ENCODE measurements at places on chromosomes 2 and 18.

GRCh38 chr2:158912112-158912511, 56.3 kb upstream of the TANC1 start:
- DNase-seq, result no peak

GRCh38 chr2:225773148-225773547, 373.6 kb downstream of the NYAP2 start:
- no peak for DNase-seq

- DNase-seq, result no peak
Observed at GRCh38 chr2:95074663-95075439, 46.8 kb downstream of the MRPS5 start.

DNA sequence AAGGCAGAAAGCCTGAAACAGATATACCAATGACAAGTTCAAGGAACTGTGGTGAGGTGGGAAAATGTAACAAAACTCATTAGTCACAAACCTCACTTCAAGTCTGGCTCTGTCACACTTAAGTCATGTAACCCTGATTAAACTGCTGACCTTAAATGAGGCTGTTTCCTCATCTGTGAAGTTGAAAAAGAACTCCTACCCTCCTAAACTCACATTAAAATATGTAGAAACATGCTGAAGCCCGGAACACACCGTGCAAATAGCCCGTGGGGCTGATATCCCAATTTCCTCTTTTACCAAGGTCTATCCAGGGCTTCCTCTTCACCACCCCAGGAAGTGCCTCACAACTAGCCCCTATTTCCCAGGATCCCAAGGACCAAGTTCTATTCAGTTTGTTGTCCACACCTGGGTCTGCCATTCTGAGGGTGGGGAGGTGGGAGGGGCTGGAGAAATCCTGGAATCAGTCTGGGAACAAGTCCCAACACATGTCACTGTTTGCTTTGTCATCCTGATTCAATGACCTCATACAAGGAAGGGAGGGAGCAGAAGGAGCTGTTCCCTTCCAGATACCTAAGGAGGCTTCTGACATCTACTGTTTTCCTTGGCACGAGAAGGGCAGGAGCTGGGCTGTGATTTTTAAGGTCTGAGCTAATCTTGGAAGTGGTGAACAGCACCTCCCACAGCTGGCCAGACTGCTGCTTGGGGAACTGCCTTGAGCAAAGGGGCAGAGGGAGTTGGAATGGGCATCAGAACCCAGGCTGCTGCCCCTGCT, 42.3 kb downstream of the SLC4A1AP start:
- DNase-seq, result peak; percentile 100

DNA sequence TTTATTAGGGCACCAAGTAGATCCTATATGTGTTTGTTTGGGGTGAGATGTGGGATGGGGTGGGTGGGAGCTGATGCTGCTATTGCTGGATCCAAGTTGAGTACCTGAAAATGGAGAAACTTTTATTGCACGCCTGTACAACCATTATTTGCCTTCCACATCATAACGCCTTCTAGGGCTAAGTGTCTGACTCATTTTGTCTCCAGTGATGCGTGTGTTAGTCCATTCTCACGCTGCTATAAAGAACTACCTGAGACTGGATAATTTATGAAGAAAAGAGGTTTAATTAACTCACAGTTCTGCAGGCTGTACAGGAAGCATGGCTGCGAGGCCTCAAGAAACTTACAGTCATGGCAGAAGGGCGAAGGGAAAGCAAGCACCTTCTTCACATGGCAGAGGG, 58.2 kb downstream of the KDM3A start:
- DNase-seq, result peak; percentile 19

DNA sequence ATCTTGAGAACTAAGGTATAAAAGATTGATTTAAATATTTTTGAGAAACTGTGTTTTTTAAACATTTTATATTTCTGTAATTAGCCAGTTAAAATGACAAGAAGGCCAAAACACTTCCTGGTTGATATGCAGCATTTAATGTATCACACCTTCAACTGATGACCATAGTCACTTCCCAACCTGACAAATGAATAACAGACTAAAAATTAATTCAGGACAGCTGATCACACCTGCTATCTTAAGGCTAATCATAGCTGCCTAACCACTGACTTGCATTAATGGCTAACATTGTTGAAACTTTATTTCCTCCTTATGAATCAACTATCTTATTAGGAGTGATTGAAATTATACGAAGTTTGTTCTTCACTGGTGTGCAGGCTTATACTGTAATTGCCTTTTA, 125.8 kb upstream of the MSTN start:
- no peak for DNase-seq
